Urinary bladder (tissue), 4 donors: ENCODE measurements at places on chromosomes 3 and 15. TPM values are rescaled to one million over a fixed set of nuclear protein-coding genes. Genes with fewer than 3 reads are reported as not detected.

Gene ASB14
- total RNA-seq, result 0.21 TPM

Gene TMCO5A
- not detected for total RNA-seq

Gene MYZAP
- total RNA-seq, result 19.2 TPM

Gene SPESP1
- 1.2 TPM for total RNA-seq

Gene GTF2A2
- total RNA-seq, result 37.9 TPM

Gene ACKR4
- 6.8 TPM for total RNA-seq

Gene SLC27A2
- total RNA-seq, result 3.5 TPM

Gene SPINT1
- 31.4 TPM for total RNA-seq

Gene TM4SF1
- total RNA-seq, result 124 TPM

Gene ZNF609
- 23.7 TPM for total RNA-seq

Gene SLC24A5
- 0.26 TPM for total RNA-seq

Gene GNAT1
- not detected for total RNA-seq

Gene EXD1
- total RNA-seq, result not detected

Gene IGSF10
- 23.2 TPM for total RNA-seq

Gene RARRES1
- 26.3 TPM for total RNA-seq

Gene PCYT1A
- total RNA-seq, result 43.0 TPM

Gene MAP6D1
- total RNA-seq, result 2.0 TPM

Gene ST3GAL6
- total RNA-seq, result 16.7 TPM

Gene AHSG
- 0.26 TPM for total RNA-seq

Gene XCR1
- 1.0 TPM for total RNA-seq

Gene APH1B
- 20.2 TPM for total RNA-seq

Gene IL17RD
- total RNA-seq, result 33.4 TPM

Gene MORC1
- 0.90 TPM for total RNA-seq

Gene GOLGA6L7
- not detected for total RNA-seq

Gene ESYT3
- total RNA-seq, result 3.2 TPM

Gene PP2D1
- not detected for total RNA-seq

Gene FGF12
- total RNA-seq, result 4.5 TPM

Gene NR2F2
- total RNA-seq, result 28.0 TPM

Gene RNU5B-1
- total RNA-seq, result under 0.01 TPM

Gene CEP19
- 3.8 TPM for total RNA-seq

Gene APBA2
- 12.8 TPM for total RNA-seq

Gene TRIP4
- total RNA-seq, result 21.0 TPM

Gene GOLGA6B
- total RNA-seq, result 0.26 TPM

Gene LRRC31
- not detected for total RNA-seq

Gene CPN2
- total RNA-seq, result not detected

Gene DUOXA1
- 12.3 TPM for total RNA-seq

Gene PRR20G
- not detected for total RNA-seq

Gene PHLDB2
- 173 TPM for total RNA-seq
